ENCODE measurements at places on chromosomes 7 and 10.

GRCh38 chr7:66696774-66697191 is 43.8 kb upstream of the RABGEF1 start:
- no peak for DNase-seq

DNA sequence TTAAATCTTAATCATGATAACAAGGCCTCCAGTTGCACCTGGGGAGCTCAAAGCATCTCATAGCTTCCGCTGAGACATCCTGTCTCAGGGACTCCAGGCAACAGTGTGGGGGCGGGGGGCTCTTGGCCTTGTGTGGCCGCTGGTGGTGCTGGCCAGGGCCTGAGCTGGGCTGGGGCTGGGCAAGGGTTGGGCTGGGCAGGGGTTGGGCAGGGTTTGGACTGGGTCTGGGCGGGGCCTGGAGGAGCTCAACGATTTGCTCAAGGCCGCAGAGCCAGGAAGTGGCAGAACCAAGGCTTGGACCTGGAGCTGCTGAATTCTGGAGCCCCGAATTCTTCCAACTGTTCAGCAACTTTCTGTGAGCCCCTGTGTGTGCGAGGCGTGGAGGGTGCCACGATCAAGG is 37.9 kb upstream of the PSMG3 start:
- no peak for DNase-seq

DNA sequence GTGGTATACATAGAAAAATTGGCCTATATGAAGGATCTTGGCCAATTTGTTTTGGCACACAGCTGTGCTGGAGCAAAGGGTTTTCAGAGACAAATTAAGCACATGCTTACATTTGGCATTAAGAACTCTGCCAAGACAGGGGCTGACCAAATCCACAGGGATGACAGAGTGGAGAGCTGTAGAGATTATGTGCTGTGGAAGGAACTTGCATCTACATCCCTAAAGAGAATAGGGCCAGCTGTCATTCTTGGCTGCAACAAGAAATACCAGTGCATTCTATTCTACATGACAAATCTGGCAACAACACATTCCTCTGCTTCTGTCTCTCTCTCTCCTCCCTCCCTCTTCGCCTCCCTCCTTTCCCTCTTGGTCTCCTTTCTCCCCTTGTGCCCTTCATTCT is 75.6 kb downstream of the POM121L12 start:
- DNase-seq: no peak

GRCh38 chr7:73423519-73424488 is 9.8 kb upstream of the FZD9 start:
- DNase-seq: no peak

- no peak for DNase-seq
Observed at GRCh38 chr10:4312051-4312835, 513.8 kb upstream of the AKR1E2 start.

DNA sequence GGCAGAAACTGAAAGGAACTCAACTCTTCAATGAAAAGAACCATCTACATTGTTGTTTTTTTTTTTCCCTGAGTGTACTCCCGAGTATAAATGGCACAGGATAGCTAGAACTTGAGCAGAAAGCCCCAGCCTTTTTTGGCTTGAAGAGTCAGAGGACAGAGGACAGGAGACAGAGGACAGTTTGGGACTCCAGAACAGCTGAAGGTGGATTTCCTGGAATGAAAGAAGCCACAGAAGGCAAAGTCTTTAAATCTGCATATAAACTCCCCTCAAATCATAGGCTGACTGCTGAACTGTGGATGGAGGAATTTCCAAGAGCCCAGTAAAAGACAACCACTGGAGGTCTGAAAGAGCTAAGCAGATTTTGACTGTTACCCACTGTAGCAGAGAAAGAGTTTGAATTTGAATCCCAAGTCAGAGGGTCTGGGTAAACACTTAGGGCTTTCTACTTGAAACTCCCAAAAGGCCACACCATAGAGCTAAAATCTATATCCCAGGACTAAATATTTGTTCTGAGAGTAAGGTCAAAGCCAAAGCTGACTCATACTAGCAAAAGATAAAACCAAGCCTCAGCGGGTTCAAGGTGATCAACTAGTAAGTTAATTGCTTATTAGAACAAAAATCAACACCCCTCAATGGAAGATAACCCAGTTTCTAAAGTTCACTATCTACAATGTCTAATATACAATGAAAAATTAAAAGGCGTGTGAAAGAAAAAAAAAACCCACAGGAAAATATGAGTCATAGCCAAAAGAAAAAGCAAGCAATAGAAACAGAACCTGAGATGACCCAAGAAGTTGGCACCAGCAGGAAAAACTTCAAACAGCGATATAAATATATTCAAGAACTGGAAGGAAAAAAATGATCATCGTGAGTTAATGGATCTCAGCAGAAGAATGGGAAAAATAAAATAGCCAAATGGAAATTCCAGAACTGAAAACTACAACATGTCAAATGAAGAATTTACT is 1.8 kb upstream of the OPN1SW start:
- DNase-seq: no peak

DNA sequence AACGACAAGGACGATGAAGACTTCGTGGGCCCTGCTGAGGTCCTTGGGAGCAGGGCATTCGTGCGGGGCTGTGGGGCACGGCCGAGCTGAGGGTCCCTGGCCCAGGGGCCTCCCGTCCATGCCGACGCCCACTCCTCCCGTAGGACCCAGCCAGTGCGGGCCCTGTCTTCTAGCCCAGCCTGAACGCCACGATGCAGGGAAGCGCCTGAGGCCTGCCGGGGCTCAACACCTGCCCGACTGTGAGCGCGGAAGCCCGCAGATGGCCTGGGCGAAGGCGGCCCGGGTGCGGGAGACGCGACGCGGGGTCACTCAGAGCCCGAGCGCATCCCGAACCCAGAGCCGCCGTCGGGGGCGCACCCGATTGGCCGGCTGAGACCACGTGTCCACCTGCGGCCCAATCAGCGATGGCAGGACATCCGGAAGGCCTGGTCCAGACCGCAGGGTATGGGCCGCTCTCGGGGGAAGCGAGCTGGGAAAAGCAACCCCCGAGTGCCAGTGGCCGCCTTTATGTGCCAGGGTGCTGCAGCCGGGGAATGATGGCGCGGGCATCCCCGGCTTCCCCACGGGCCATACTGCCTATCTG is 151.0 kb downstream of the NRF1 start:
- DNase-seq: no peak

- no peak for DNase-seq
Observed at GRCh38 chr7:91289633-91290254, 25.5 kb downstream of the FZD1 start.

DNA sequence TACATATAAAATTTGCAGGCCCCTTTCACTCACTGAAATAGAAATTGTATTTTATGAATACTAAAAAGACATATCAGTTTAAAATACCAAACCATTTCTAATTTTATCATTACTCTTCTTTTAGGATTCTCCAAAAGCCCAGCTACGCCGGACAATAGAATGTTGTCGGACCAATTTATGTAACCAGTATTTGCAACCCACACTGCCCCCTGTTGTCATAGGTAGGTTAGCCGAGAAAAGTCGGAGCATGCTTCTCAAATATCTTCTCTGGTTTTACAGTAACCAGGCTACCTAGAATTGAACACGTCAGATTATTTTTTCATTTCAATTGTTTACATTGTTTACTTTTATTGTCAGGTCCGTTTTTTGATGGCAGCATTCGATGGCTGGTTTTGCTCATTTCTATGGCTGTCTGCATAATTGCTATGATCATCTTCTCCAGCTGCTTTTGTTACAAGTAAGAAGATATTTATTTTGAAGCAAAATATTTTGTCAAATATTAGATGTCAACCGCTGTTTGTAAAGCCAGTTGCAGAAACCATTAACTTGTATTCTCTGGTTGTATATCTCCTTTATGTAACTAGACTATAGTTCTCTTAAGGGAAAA is 57.6 kb downstream of the MMRN2 start:
- no peak for DNase-seq

DNA sequence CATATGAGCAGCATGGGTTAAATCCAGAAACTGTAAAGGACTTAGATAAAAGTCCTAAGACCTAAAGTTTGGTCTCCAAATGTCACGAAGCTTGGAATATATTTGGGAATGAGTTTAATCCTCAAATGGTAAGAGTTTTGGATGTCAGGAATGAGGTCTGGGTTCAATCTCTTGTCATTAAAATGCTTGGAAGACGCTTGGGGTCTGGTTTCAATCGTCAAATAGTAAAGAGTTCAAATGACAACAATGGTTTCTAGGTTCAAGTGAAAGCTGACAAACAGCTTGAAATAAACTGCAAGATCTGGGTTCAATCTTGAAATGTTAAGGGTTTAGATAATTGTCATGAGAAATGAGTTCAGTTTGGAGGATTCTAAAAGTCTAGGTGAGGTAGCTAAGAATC is 385.5 kb upstream of the HPS1 start:
- no peak for DNase-seq

GRCh38 chr7:101173752-101174244 is 6.3 kb downstream of the NAT16 start:
- peak; percentile 52 for DNase-seq

GRCh38 chr10:92420546-92421275 is 129.7 kb downstream of the MARCHF5 start:
- no peak for DNase-seq

- DNase-seq: no peak
Observed at GRCh38 chr10:76885816-76886215, 751.8 kb downstream of the KCNMA1 start.

- no peak for DNase-seq
Observed at GRCh38 chr10:94277450-94277849, 85.3 kb downstream of the NOC3L start.

DNA sequence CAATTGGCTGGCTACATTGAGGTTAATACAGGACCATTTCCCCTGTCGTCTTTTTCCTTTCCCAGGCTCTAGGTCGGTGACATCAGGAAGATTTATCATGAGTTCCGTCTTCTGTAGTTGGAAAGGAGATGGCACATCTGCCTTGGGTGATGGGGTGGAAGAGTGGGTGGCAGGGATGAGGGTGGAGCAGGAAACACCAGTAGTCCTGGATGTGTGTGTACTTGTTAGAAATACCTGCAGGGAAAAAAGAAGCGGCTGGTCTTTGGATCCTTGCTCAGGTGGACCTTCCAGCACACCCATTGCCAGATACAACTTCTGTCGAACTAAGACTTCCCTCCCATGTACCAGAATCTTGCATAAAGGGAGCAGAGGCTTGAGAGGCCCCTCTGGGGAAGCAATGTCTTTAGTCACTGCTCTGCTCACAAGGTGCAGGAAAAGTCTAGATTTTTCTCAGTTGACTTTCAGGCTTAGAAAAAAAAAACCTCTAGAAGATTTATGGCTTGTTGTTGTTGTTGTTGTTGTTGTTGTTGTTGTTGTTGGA is 516.8 kb upstream of the GALNT17 start:
- DNase-seq: no peak

DNA sequence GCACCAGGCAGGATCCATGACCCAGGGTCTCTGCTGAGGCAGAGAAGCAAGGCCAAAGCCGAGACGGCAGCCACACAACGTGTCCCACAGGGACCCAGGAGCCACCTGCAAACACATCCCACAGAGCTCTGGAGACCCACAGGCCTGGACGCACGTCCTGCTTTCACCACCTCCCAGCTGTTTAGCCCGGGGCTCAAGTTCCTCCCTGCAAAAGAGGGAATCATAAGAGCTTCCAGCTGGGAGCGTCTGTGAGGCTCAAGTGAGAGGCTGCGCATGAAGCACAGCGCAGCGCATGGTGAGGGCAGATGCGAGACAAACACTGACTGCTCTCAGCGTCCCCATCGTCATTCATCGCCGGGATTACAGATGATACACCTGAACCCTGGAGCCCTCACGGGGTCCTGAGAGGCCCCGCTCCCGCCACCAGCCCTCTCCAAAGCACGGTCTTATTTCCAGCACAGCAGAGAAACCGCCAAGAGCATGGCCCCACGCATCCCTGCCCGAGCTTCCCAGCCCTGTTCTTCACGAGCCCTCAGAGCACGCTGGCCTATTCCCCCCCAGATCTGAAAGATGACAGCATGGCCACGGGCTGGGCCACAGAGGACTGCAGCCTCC is 88.7 kb downstream of the MAD1L1 start:
- DNase-seq: no peak

- DNase-seq: no peak
Observed at GRCh38 chr7:29471444-29472138, 92.0 kb upstream of the PRR15 start.

DNA sequence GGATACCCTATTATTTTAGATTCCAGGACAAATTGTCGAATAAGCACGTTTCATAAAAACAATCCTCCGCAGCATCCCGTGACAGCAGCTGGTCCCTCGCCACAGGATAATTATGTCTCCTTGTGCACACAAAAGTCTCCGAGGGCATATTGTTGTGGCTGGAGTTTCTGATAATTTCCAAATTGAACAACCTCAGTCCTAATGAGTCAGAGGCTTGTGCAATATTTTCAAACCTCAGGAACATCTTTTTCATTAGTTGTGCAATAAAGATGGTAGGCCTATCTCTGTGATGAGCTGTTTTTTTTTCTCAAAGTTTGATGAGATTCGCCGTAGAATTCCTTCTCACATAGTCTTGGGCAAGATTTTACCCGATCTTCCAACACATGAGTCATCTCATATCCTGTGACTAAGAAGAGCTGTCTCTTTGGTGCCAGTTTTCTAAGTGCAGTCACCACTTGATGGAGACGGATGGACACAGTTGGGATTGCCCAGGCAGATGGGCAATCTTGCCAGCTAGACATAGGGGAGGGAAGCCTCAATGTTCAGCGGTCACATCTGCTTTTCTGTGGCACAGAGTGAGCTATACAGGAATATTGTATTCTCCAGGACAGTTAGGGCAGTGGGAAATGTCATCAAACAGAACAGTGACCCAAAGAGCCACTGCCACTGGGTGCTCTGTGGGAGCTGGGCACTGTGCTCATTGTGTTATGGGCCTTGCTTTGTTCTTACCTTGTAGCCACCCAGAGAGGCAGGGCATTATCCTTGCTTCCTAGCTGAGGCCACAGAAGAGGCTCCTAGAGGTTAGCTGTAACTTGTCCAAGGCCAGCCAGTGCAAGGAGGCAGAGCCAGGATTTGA is 7.8 kb downstream of the HTRA1 start:
- DNase-seq: no peak

DNA sequence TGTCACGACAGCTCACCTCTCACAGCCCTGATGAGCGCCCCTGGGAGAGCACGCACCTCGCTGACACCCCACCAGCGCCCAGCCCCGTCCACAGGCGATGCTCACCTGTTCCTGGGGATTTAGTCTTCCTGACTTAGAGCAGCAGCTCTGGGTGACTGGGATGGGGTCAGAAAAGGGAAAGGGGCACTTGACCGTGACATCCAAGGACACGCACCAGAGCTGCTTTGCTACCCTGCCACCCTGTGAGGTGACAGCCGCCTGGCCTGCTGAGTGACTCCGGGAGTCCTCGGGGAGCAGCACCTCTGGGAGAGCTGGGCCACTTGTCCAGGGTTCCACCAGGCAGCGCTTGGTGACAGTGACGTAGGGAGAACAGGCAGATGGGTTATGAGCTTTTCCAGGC is 148.2 kb downstream of the PRKAG2 start:
- no peak for DNase-seq

- no peak for DNase-seq
Observed at GRCh38 chr10:114223066-114223465, 16.0 kb upstream of the VWA2 start.

DNA sequence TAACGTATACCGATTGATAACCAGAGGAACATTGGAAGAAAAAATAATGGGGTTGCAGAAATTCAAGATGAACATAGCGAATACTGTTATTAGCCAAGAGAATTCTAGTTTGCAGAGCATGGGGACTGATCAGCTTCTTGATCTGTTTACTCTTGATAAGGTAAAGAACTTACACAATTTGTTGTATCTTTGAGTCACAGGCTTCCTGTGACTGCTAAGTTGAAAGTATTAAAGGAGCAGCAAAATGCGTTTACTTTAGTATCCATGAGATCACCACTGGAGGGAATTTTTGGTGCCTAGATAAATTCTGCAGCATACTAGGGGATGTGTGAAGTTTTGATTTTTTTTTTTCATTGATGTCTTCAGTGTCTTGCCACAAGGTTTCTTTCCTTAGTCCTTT is 103.6 kb downstream of the BTAF1 start:
- no peak for DNase-seq

- no peak for DNase-seq
Observed at GRCh38 chr7:90629297-90629918, 33.3 kb downstream of the CDK14 start.
